Chondrocyte (in vitro differentiated cells): ENCODE measurements at places on chromosomes 13 and 19. TPM values are rescaled to one million over a fixed set of nuclear protein-coding genes. Genes with fewer than 3 reads are reported as not detected.

The ZNF681 gene
- 1.1 to 2.5 TPM (median 1.4 TPM) in 3 replicates for total RNA-seq

The KLF5 gene
- total RNA-seq, result 7.0 to 8.4 TPM (median 7.9 TPM) in 3 replicates

The MLLT1 gene
- 57.7 to 61.2 TPM (median 60.9 TPM) in 3 replicates for total RNA-seq

The PCID2 gene
- 32.9 to 42.8 TPM (median 33.7 TPM) in 3 replicates for total RNA-seq

The HAUS8 gene
- total RNA-seq, result 7.8 to 9.5 TPM (median 8.2 TPM) in 3 replicates

DNA sequence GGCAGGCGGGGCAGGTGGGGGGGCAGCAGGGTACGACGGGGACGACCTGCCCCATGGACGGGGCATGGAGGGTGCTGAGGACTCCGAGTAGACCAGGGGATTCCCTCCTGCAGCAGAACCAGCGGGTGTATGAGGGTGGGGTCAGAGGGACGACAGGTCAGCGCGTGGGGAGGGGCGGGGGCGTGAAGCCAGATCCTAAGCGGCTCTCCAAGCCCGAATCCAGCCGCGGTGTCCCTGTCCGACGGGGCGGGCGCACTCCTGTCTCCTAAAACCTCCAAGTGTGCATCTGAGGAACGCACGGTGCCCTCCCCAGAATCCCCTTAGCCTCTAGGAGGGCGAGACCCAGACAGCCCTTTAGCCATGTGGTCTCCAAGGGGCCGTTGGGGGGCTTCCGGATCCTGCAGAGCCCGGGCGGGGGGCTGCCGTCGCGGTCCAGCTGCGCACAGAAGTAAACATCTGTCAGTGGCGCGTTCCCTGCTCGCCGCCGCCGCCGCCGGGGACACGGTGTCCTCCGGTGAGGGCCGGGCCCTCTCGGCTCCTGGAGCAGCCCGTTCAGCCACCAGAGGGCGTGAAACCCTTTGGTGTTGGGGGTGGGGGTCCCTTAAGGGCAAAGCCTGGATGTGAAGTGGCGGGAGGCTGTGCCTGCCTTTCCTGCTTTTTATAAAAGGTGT, 730 bp downstream of the NRTN start:
- H3K4me1 ChIP-seq, result peaks cover 9% of the 10 kb centered on the region
- no peaks in the 10 kb centered on the region for H3K36me3 ChIP-seq
- peak overlapping the region; percentile 36 for H3K4me3 ChIP-seq
- DNase-seq, result peak; percentile 91

DNA sequence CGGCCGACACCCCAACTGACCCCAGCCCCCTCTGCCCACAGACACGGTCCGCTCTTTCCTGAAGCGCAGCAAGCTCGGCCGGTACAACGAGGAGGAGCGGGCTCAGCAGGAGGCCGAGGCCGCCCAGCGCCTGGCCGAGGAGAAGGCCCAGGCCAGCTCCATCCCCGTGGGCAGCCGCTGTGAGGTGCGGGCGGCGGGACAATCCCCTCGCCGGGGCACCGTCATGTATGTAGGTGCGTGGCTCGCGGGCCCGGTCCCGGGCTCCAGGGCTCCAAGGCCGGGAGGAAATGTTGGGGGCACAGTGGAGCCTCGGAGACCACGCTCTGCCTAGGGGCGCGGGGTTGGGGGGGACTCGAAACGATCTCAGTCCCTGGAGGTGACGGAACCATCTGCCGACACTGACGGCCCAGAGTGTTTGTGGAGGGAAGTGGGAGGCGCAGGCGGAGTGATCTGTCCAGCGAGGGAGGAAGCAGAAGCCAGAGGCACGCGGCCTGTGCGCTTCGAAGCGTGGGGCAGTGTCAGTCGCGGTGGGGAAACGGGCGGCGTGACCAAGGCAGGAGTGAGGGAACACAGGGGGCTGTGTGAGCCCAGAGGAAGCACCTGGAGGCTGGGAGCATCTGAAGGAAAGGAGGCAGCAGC, 6.3 kb downstream of the TBCB start:
- no peak overlapping the region for H3K4me3 ChIP-seq
- peak overlapping the region; percentile 8 for H3K27ac ChIP-seq
- H3K36me3 ChIP-seq, result peaks cover 30% of the 10 kb centered on the region
- no peak for DNase-seq

DNA sequence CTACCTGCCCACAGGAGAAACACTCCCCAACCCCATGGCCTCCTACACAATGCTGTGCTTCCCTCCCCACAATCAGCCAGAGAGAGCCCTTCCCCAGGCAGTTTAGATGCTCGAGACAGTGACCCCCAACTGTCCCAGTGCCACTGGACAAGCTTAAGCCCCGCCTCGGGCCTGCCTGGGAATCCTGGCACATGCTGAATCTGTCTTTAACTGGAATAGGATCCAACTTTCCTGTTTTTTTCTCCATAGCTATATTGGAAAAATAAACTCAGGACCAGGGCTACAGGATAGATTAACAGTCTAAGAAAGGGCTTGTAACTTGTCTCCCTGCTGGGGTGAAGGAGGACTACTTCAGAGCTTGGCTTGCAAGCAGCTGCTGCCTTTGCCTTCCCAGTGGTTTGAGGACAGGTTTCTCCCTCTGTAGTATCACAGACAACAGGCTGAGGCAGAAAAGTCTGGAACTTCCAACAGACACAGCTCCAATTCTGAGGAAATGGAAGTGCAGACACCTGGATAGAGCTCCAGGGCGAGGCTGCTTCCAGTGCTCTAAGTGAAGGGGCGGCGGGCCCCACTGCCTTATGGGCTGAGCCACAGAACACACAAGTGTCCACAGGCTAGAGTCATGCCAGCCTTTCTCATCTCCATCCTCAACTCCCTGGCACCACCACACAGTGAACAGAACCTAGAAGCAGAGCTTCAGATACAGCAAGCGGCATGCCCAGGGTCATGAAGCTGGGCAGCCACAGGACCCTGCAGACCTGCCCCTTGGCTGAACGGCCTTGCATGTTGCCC, 228.3 kb downstream of the TUBA3C start:
- peaks cover 4% of the 10 kb centered on the region for H3K36me3 ChIP-seq
- H3K4me3 ChIP-seq, result no peak overlapping the region
- no peak overlapping the region for H3K27ac ChIP-seq
- no peaks in the 10 kb centered on the region for H3K27me3 ChIP-seq
- no peaks in the 10 kb centered on the region for H3K4me1 ChIP-seq

DNA sequence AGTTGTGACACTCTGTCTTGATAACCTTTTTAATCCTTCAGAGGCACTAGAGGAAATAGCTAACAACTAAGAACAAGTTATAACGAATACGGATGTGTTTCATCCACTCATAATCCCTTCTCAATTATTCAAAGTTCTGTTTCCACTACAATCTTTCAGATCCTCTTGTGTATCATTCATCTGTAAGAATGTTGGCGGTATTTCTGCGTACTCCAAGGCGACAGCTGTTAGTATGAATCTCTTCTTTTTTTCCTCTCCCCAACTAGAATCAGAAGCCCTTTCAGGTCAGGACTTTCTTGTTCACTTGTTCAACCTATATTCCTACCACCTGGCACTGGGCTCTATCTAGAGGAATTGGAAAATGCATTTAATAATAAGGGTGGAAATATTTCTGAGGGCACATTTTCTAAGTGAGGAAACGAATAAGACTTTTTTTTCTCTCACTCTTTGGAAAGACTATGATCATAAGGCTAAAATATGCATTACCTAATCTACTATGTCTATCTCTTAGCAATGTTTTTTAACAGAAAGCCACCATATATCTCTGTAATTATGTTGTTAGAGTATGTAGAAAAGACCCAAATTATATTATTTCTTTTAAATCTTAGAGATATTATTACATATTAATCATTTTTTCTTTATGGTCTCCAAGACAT, 492.9 kb downstream of the PCDH20 start:
- H3K4me1 ChIP-seq, result no peaks in the 10 kb centered on the region
- H3K36me3 ChIP-seq, result no peaks in the 10 kb centered on the region
- H3K4me3 ChIP-seq, result no peak overlapping the region

DNA sequence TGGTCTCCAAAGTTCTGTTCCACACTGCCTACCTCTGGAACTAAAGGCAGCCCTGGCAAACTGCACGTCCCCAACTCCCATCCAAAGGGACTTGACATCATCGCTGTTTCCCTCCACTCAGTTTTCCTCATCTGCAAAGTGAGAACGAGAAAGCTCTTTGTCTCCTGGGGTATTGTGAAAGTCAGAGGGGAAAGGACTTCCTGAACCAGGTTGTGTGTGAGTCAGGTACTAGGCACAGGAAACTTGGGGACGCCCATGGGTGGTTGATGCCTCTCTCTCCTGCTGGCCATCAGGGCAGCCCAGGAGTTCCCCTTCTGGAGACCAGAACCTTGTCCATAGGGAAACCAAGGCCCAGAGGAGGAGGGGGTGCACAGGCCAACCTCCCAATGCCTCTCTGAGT, 4.7 kb downstream of the CRLF1 start:
- H3K27ac ChIP-seq, result no peak overlapping the region
- no peak overlapping the region for H3K4me3 ChIP-seq
- DNase-seq, result no peak
- peaks cover 14% of the 10 kb centered on the region for H3K27me3 ChIP-seq
- peaks cover 9% of the 10 kb centered on the region for H3K4me1 ChIP-seq

DNA sequence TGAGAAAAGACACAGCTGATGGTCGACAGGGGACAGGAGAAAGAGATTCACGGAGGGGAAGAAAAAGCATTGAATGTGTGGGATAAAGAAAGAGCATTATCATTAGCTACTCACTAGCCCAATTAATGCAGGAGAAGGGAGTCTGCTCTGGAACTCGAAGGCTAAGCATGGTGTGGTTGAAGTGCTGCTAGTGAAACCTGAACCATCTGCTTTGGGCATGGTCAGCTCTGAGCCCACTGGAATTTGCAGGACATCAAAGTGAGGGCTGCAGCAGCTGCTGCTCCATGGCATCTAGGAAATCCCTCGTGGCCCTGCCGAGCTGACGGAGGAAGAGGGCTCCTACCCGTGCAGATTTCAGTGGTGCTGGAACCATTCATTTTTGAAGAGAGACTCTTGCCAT, 320.3 kb downstream of the ATP8A2 start:
- peaks cover 42% of the 10 kb centered on the region for H3K4me1 ChIP-seq
- H3K36me3 ChIP-seq, result no peaks in the 10 kb centered on the region
- H3K27me3 ChIP-seq, result no peaks in the 10 kb centered on the region
- DNase-seq, result no peak
